Caudate nucleus (tissue), 63 donors: ENCODE measurements at places on chromosomes 6 and 20.

DNA sequence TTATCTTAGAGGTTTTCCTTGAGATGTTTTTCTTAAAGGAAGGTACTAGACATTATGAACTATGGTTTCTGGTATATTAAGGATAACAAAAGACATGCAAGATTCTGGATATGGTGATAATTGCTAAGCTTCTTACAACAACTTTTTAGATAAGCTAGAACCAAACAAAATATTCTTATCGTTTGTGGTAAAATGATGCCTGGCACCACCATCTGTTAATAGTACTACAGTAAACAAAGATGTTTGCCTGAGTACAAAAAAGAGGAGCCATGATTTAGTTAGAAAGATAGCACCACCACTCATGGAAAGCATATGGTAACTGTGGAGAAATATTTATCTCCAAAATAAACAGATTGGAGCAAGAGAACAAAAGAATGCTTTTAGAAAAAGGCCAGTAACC is 747.3 kb downstream of the COL12A1 start:
- DNase-seq: no peak

- no peak for DNase-seq
These were observed 89.7 kb downstream of the ATXN1 start for GRCh38 chr6:16671302-16672289.

- no peak for DNase-seq
These were observed 148.2 kb upstream of the MLN start for GRCh38 chr6:33952016-33952415.

GRCh38 chr6:149567194-149567586 is 1.0 kb downstream of the GINM1 start:
- no peak for DNase-seq

GRCh38 chr6:6695625-6696276 is 107.2 kb downstream of the LY86 start:
- no peak for DNase-seq

DNA sequence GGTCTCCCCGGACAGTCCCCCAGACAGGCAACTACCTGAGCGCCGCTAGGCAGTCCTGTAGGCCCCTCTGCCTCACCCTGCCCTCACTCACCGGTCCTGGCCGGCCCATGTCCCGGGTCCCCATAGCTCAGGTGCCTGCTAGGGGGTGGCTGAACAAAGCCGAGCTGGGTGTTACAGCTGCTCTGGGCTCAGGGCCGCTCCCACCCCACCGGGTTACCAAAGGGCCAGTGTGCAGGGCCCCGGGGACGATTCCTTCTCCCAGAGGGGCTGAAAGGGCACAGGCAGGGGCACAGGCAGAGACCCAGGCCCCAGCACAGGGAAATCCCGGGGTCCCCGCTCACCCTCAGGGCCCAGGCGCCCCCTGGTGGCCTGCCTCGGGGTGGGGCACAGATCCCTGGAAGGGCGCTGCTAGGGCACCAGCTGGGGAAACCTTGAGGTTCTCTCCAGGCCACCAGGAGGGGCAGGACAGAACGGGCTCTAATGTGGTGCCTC is 118.4 kb downstream of the GRM4 start:
- DNase-seq: no peak
